ENCODE measurements at places on chromosomes 12 and 14.

- DNase-seq: no peak
These were observed 24.3 kb upstream of the ATF1 start for GRCh38 chr12:50739611-50740010.

DNA sequence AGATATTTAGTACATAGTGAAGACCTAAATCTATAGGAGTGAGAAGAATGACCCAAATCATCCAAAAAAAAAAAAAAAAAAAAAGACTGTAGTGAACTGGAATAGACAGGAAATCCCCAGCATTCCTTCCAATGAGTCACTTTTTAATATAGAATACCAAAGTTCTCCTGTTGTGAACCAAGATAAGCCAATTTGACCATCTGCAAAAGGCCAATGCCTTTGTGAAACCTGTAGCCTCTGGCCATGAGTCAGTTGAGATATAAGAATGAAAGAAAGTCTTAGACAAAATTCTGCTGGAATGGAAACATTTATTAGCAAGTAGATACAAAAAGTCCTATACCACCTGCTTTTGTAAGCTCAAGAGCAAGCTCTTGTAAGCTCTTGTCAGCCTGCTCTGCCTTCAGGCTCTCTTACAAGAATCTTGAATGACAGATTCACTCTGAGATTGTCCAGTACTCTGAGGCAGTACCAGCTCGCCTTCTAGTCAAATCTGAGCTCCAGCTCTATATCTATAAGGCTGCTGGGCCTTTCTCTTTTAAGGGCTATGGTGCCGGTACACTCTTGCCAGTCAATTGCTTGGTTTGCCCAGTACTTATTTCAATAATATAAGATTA lies 243.0 kb upstream of the TMTC1 start:
- no peak for DNase-seq

GRCh38 chr14:45246691-45247090 lies 6.3 kb downstream of the MIS18BP1 start:
- DNase-seq: no peak

GRCh38 chr14:80979951-80980350 lies 24.5 kb downstream of the TSHR start:
- no peak for DNase-seq

DNA sequence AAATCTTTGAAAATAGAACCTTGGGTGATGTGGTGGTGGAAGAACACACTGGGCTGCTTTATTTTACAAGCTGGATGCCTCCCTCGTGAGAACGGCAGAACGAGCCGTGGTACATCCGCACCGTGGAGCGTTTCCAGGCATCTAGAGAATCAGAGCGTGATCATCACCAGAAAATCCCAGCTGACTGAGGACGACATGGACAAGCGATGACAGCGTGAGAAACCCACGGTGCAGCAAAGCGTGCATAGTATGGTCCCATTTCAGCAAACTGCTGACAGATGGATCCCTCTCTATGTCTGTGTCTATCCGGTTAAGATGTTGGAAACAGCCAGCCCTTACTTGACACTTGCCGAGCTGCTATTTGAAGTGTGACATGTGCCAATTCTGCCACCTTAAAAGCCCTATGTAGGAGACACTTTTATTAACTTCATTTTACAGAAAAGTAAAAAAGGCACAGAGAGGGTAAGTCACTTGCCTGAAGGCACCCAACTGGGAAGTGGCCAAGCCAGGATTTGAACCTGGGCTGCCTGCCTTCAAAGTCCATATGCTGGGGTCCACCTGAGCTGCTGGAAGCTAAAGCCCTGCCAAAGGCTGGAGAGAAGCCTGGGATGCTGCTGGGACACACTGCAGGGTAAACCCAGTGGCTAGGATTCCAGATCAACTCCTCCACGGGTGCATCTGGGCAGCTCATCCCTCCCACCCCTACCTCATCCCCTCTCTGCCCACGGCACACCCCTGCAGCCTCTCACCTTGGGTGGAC lies 14.9 kb downstream of the SCARB1 start:
- no peak for DNase-seq

DNA sequence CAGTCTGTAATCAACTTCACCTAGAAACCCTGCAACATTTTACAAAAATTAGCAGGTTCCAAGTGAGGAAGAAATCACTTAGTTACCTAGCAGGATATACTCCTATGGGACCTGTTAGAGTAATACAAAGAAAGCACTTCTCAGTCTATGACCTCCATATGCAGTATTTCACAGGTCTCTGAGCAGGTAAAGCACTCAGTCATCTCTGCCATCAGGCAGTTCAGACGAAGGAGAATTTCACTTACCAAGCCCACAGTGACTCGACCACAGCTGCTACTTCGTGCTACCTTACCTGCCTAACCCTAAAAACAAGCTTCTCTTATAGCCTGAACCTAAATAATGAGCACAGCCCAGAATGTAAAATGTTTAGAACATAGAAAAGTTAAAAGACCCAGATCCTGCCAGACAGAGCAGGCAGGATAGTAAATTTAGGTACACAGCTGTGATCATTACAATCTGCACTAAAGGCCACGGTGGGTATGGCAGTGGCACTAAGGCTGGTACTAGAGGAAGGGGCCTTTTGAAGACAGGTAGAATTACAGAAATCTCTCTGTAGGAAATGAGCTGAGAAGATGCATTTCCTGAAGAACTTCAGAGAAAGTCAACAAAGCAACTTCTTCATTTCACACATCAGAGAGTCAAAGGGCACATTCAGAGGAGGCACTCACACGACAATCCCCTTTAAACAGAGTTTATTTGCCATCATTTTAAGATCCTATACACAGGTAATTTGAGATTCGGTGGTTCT lies 35.7 kb downstream of the DCAF5 start:
- DNase-seq: no peak

- DNase-seq: no peak
These were observed 140.4 kb downstream of the DACT1 start for GRCh38 chr14:58778202-58778601.

DNA sequence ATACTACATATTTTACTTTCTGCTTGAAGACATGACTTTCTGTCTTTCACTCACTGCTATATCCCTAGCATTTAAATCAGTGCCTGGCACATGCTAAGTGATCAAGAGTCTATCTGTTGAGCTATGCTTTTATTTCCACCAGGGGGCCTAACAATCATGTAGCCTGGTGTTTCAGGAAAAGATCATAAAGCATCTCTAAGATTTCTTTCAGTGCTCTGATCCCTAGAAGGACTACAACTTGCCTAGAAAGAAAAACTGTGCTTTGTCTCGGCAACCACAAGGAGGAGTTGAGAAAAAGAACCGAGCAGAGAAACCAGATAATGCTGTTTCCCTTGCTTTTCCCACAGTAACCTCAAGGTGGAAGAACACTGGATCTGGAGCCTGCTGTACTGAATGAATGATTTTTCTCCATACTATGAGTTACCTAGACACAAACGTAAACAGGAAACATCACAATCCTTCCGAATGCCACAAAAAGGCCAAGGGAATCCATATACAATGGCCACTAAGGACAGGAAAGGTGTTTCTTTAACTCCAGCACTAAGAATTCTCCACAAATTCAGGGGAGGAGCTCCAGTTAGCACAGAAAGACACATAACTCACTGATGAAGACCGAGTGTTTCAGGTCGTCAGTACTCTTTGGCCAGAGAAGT lies 1.2 kb downstream of the CRY1 start:
- peak; percentile 46 for DNase-seq

DNA sequence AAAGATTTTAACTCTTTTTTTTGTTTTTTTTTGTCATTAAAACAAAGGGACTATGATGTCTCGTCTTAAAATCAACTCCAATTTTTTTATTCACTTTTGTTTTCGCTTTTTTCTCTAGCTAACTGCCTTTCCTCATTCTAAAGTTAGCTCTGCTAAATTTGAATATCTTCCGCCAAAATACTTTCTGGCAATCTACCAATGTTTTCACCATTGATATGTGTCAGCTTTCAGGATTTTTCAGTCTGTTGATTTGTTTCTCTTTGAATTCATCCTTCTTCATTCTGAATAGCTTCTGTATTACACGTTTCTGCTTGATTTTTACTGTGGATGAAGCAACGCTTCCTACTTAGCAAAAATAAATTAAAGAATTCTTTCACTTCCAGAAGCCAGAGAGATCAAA lies 38.7 kb upstream of the NOVA1 start:
- DNase-seq: no peak

- no peak for DNase-seq
These were observed 57.7 kb downstream of the ADGRD1 start for GRCh38 chr12:131011165-131012079.

DNA sequence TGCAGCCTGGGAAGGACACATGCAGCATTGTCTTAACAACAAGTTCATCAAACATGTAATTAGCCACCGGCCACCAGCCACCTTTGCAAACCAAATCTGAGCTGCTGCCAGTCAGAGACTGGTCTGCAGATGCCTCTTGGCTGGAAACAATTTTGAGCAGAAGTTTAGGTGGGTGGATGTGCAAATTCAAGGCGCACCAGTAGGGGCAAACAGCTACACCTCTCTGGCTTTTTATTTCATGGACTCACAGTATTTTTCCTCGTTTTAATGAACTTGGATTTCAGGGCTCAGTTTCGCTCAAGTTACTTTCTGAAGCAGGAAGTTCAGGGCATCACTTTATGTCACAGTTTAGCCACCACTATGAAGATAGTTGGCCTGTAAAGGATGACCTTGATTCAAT lies 94.3 kb downstream of the OTX2 start:
- no peak for DNase-seq

GRCh38 chr12:65392491-65392890 lies 114.0 kb downstream of the MSRB3 start:
- no peak for DNase-seq

- DNase-seq: no peak
These were observed 652 bp downstream of the SART3 start for GRCh38 chr12:108560321-108560721.
